ENCODE measurements at places on chromosomes 1 and 21.

DNA sequence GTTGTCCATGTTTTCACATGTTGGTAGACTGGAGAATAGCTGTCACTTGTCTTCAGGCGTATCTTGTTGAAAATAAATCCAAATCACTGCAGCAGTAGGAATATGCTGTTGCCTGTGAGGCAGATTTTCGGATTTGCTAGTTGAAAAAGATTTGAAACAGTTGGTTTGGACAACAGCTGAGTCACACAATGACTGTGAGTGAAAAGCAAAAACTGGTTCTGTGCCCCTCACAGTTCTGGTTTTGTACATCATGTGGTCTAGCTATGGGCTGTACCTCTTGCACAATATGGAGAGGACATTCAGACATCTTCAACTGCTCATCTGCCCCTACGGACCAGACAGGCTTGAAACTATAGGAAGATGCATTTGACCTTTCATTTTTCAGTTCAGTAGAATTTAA is 1.8 kb downstream of the ARF1 start:
- no peak for DNase-seq

GRCh38 chr21:28550057-28550825 is 442.4 kb downstream of the LTN1 start:
- no peak for DNase-seq

DNA sequence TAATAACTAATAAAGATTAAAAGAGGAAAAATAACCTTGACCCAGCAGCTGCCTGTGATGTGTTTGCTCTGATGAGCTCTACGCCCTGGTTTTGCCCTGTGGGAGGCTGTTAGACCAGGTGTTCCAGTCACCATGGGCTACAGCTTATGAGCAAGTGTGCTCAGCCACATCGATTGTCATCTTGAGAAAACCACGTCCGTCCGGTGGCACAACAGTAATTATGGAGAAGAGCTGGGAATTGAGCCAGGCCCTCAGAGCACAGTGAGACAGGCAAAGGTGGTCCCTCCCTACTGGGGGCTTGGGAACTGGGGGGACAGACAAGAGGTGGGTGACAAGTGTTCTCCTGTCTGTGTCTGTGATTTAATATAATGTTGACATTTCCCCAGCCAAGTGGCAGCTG is 420.5 kb downstream of the MATN1 start:
- DNase-seq = no peak

- peak; percentile 70 for DNase-seq
These were observed 11.1 kb upstream of the RAB42 start for GRCh38 chr1:28580722-28581530.

DNA sequence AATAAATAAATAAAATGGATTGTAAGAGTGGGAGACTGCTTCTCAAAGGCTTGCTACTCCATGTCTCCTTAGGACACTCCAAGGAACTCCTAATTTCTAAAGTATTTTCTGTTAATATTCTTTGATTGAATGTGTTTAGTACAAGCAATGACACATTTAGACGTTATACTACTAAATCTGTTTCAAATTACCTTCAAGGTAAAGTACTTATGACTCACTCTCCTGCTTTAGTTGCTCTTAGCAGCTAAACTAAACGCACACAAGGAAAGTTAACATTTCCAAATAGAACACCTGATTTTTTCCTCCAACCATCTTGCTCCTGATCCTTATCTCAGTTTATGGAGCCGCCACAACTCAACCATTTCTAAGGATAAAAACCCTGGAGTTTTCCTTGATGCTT is 969.8 kb upstream of the ADGRL4 start:
- DNase-seq = no peak

DNA sequence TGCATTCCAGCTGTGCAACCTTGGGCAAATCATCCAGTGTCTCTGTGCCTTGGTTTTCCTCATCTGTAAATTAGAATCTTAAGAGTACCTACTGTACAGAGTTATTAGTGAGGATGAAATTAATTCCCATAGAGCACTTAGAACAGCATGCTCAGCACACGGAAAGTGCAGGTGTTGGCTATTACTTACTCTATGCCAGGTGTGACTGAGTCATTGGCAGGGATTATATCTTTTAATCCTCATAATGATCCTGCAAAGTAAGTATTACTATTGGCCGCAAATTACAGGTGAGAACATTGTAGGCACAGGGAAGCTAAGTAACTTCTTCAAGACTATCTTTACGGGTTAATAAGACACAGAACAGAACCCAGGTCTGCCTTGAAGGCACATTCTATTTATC is 6.3 kb upstream of the UBE2U start:
- no peak for DNase-seq

DNA sequence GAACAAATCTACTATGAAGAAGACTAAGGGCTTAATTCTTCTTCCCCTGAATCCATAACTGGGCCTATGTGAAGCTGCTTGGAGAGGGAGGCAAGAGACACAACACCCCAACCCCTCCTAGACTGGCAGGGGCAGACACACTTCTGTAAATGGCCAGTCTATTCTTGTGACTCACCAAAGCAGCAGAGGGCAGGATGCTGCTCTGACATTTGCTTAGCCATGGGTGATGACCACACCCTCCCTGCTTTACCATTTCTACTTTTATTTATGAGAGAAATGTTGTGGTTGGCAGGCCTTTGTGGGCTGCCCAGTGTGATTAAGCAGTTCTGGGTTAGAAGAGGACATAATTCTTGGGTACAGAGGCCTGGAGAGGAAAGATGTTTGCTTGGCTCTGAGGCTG is 189.8 kb upstream of the DPYD start:
- DNase-seq = no peak

DNA sequence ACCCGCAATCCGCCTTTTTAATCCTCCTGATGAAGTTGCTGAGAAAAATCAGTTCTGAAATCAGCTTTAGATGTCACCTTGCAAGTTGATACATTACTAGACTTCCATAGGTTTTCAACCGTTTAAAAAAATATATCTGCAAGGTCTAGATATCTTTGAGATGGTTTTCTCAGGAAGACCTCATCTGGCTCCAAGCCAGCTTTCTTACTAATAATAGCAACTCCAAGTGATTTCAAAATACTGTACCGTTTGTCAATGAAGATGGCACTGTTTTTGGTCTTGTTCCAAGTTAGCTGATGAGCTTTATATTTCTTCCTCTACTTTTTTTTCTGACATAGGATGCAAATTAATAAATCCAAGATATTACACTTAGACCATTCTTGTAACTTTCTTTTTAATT is 40.3 kb downstream of the LRRC8C start:
- DNase-seq = no peak

DNA sequence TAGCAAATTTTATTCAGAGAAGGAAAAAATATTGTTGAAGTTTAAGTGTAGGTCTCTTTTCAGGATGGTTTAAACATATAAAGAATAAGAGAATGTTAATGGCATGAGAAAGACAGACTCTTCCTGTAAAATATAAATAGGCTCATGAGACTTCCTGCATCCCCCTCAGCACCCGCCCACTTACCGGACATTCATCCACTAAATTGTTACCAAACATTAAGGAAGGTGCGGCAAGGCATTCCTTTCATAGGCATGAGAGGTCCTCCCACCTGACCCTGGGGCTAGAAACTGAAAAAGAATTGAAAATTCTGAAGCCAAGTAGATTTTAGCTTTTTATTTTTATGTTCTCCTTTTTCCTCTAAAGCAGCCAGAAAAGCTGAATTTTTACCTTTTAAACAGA is 10.6 kb upstream of the USP1 start:
- DNase-seq = no peak

DNA sequence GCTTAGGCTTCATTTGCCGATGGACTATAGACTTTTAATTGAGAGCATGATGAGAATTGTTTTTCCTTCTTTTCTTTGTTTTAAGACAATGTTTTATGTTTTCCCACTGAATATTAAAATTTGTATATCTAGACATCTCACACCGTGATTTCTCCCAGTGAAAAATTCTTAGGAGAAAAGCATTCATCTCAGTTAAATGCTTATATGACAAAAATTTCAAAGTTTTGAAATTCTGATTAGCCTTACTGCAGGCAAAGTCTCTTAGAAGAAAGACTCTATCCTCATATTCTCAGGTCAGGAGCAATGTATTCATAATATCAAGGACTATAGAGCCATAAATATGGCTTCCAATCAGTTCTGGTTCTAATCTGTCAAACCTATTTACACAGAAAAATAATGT is 2085.0 kb downstream of the NCAM2 start:
- DNase-seq = no peak

DNA sequence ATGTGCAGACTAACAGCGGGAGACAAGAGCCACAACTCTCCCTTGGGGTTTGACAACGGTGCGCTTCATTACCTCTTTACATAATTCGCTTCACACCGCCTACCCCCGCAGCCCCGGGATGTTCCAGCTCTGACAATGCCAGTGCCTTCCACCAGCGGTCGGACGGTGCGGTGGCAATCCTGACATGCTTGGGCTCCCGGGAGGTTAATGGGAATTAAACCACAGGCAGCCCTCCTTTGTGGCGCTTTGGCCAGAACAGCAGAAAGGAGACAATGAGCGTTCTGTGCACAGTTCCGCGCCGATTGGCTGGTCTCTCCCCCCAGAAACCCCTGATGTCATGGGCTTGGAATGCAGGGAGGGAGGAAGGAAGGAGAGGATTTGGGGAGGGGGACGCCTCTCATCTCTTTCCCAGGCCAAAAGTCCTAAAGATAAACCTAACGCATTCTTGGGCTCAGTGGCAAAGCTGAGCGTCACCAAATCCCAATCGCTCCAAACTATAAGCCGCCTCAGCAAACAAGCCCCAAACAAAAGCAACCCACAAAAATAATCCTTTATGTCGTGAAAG is 1.3 kb downstream of the CNN3 start:
- DNase-seq = peak; percentile 99

GRCh38 chr1:231918239-231919015 is 291.8 kb downstream of the DISC1 start:
- no peak for DNase-seq

GRCh38 chr1:214290424-214291037 is 9.6 kb downstream of the SMYD2 start:
- DNase-seq = peak; percentile 10

DNA sequence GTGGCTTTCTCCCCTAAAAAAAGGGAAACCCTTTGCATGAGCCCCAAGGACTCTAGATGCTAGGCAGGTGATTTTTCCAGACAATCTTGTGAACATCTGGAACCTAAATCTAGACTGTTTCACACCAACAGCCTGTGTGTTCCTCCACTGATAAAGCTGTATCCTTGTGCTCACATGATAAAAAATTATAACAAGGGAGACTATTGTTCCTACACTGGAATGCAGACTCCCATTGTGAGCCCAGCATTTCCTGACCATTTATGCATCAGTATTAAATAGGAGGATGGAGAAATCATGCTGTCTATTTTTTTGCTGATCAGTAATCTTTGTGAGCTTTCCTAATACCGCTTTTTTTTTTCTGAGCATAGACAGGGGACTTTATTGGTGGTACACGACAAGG is 52.5 kb downstream of the ZNF697 start:
- DNase-seq = no peak

GRCh38 chr1:201539561-201540431 is 869 bp downstream of the NAV1 start:
- peak; percentile 87 for DNase-seq

DNA sequence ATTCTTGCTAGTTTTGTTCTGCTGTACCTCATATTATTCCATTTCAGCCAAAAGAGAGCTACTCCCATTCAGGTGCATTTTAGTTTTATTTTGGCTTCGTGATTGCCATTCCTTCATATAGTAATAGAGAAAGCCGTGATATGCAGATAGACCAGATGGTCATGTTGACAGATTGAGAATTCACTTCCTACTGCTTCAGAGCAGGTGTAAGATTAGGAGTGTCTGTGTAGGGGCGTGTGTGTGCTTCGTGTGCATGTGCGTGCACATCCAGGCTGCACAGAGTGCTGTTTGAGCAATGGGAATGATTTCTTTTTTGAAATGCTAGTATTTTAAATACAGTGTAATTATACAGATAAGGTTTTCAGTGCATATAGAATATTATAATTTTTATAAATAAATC is 10.3 kb downstream of the NFIA start:
- DNase-seq = no peak

Measured in islet precursor cell (in vitro differentiated cells).